ENCODE measurements at places on chromosomes 4 and X.
A peak's percentile ranks its signal among the peaks of the same experiment; 100 is the strongest.

GRCh38 chr4:121951521-121952110 lies at the start of gene TRPC3:
TSS of gene TRPC3 (minus strand) at chr4:121952060. CDS start at chr4:121951680, 380 bp downstream.
- DNase-seq: no peak

- DNase-seq: no peak
Observed at GRCh38 chr4:55348466-55348865, 2.4 kb downstream of the SRD5A3 start.

- peak; percentile 26 for DNase-seq
Observed at GRCh38 chr4:48603366-48604003, 113.4 kb downstream of the ZAR1 start.

DNA sequence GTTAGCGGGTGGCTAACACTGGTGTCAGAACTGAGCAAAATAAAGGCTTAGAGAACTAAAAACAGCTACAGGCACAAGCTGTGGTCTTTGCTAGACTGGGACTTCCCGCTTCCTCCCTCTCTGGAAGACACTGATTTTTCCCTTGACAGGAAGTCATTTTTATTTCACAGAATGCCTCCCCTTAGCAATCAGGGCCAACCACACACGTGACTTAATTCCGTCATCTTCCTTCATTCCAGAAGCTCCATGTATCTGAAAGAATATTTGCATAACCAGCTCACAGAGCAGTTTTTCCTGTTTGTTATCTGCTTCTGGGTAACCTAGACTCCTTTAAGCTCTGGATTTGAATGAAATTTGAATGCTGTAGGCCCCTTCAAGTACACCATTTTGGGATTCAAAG lies 327.5 kb upstream of the FRG1 start:
- no peak for DNase-seq

DNA sequence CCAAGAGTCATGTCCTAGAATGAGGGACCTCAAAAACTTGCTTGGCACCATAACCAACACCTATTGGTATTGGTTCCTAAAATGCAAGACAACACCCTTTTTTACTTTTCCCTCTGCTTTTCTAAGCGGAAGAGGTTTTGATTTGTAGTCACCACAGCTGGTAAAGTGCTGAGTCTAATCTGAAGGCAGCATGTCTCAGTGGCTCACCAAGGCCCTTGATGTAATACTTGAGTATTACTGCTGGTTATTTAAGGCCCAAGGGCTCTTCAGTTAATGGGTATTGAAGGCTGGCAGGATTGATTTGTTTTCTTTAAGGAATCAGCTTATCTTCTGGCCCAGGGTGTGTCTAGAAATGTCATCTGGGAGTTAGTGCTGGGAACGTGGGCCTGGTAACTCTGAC lies 735.1 kb downstream of the GLUD2 start:
- no peak for DNase-seq

GRCh38 chr4:1472148-1472797 lies 66.0 kb upstream of the NKX1-1 start:
- DNase-seq: no peak

- no peak for DNase-seq
Observed at GRCh38 chrX:16665089-16665488, 15.1 kb downstream of the S100G start.

All from mucosa of gallbladder (tissue), 1 donor.